ENCODE measurements at places on chromosomes 2 and 18.

DNA sequence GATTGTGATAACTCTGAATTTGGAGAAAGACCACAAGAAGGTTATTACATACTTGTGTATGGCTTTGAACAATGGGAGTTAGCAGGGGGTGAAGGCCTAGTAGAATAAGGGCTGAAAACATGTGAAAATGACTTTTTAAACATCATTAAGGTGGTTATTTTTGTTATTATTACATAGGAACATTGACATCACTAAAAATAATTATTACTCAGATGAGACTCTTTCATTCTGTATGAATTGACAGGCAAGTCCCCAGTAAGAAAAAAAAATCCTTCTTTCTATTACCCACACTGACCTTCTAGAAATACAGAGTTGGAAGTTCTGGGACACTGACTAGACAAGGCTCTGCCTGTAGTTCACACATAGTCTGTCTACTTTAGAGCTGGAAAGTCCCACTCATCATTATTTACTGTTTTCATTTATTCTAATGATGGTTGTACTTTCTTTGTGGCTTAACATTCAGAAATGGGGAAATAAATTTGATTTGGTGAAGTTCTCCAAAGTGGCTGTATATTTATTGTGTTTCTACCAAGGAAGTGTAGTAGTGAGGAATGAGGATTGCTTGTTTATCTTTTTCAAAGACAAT lies 219.6 kb upstream of the EPAS1 start:
- DNase-seq = no peak

DNA sequence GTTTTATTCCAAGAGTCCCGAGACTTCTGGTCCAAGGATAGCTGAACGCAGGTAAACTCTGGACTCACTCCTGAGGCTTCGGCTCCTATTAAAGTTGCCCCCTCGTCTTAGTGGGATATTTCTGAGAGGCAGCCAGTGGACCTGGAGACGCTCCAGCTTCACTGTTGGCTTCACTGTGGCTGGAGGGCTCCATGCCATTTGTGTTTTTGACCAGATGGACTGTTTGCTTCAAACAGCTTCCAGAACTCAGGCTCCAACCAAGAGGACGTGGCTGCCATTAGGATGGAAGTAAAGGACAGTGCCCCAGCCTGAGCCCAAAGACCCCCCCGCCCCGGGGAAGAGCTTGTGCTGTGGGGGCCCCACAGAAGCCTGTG lies 94.4 kb upstream of the LDAH start:
- DNase-seq = no peak

DNA sequence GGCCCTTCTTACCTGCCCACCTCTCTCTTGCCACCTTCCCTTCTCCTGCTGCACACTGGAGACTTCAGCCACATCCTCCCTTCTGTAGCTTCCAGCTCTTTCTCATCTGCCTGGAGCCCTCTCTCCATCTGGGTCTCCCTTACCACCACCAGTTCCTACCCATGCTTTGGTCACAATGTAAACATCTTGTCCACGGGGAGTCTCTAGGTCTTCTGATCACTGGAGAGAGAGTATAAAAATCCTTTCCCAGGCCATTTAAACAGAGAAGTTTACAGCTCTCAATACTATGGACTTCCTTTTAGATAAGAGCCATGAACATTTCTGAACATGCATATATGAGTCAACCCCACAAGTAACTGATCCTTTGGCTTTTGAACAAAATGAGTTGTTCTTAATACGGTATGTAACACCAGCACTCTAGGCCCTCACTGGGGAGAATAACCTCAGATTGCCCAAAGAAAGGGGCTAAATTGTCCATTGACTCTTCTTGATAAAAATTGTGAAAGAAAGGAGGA lies 5.8 kb downstream of the ARHGAP25 start:
- DNase-seq = no peak

- no peak for DNase-seq
These were observed 225.4 kb upstream of the SMAD2 start for GRCh38 chr18:48155856-48156255.

GRCh38 chr2:157685572-157685971 lies 56.9 kb upstream of the ACVR1C start:
- DNase-seq = no peak

DNA sequence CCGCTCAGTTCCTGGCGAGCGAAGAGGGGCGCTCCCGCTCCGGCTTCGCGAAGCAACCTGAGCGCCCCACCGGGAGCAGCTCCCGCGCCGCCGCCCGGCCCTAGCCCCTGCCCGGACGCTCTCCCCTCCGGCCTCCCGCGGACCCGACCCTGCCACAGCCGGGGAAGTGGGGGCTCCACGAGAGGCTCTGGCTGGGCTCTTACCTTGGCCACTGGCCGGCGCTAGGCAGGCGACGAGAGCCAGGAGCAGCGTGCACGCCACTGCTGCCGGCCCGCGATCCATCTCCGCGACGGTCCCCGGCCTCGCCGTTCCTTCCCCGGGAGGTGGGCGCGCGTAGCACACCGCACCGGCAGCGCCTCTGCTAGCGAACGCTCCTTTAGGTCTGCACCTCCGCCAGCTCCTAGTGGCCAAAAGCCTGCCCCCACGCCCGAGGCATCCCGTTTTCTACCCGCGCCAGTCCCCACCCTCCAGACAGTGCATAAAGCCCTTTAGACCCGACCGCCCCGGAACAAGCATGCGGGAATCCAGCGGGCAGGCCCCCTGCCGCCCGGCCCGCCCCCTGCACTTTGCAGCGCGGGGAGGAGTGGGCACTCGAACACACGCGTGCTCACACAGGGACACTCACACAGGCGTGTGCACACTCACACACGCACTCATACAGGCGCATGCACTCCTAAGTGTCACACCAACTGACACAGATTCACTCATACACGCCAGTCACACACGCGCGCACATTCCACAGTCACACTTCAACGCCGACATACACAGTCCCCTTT lies at the start of gene LRP2:
TSS of gene LRP2 (minus strand) at position 417 of the 776 bp plus-strand sequence. CDS start at position 282, 135 bp downstream.
- peak; percentile 42 for DNase-seq

DNA sequence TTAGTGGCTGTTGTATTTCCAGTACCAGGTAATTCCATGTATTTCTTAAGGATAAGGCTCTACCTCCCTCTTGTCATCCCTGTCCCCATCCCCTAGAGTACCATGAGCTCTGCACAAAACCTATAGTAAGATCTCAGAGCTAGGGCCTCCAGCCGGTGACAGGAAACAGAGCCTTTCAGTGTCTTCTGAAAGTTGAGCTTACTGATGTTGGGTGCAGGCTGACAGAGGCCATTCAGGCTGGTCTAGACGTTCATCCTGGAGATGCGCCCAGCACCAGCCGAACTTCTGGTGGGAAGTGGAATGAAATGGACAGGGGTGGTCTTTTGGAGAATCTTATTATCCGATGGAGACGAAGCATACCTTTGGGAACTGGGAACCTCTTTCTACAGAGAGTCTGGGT lies 16.7 kb upstream of the LYPD6B start:
- no peak for DNase-seq

DNA sequence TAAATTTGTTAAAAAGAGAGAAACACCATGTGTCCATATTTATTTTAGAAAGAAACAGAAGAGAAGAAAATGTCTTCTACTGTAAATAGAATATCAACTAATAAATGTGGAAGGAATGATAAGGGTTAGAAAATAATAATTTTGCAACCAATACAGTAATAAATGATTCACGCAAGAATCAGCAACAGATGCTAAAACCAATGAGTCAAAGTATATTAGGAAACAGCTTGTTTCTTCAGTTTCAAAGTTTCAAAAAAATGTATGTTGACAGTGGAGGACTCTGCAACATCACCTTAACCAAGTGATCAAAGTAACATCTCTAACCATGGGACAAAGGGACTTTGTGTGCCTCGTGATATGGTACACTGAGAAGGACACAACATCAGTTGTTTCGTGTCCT lies 147.0 kb downstream of the TWIST2 start:
- DNase-seq = no peak

GRCh38 chr2:187055463-187055862 lies 206.5 kb upstream of the ZSWIM2 start:
- no peak for DNase-seq

DNA sequence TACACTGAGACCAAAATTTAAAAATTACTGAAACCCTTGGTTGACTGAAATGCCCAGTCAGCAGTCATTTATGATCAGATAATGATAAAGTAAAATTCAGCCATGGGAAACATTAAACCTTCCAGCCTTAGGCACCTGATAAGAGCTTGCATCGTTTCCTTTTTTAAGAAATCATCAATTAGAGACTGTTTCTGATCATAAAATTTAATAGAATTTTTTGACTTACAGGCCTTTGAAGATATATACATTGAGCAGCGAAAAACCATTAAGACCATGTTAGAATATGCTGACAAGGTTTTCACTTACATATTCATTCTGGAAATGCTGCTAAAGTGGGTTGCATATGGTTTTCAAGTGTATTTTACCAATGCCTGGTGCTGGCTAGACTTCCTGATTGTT lies 99.6 kb upstream of the CSRNP3 start:
- no peak for DNase-seq

DNA sequence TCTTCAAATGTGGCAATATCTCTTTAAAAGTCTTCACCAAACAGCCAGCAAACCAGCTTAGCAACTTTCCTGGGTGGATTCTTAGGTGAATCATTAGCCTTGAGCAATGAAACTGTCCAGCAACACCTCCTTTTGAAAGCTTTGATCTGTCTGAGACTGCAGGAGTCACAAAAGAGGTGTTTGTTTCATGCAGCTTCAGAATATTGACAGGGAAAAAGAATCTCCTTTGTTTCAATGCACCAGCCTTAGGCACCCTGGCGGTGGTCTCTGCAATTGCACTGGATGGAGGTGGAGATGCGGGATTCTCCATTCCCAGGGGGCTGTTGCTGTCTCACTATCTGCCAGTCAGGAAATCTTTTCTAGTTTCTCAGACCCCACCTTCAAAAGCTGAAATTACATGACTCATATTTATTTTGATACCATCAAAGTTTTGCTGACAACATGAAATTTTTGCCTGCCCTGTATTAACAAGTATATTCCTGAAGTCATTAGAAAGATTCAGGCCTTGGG lies 76.0 kb upstream of the DSG1 start:
- DNase-seq = no peak

- peak; percentile 36 for DNase-seq
These were observed 93.5 kb downstream of the FAM124B start for GRCh38 chr2:224308272-224308911.

GRCh38 chr2:74316627-74317295 lies 26.5 kb downstream of the SLC4A5 start:
- no peak for DNase-seq

GRCh38 chr2:110680709-110681108 lies 2.8 kb upstream of the BUB1 start:
- no peak for DNase-seq

DNA sequence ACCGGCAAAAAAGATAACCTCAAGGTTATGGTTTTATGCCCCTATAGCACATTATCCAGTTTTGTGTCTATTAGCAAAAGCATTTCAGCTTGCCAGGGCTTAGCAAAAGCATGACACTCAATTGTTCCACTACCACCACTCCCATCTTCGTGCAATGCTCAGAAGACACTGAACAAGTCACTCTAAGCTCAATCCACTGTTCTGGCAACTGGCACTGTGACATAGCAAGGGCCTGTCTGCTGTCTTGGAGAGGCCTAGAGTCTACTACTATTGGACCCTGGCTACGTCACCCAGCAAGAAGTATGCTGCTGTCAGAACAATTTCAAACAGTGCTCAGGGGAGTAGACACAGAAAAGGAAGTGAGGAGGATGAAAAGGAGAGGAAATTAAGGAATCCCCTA lies 103.5 kb upstream of the PPP1CB start:
- DNase-seq = no peak

- no peak for DNase-seq
These were observed 263.9 kb downstream of the LTBP1 start for GRCh38 chr2:33210626-33211025.

- DNase-seq = no peak
These were observed 210.4 kb downstream of the TMEM163 start for GRCh38 chr2:134508391-134508790.

GRCh38 chr18:49863769-49864621 lies 50.7 kb upstream of the ACAA2 start:
- DNase-seq = no peak

DNA sequence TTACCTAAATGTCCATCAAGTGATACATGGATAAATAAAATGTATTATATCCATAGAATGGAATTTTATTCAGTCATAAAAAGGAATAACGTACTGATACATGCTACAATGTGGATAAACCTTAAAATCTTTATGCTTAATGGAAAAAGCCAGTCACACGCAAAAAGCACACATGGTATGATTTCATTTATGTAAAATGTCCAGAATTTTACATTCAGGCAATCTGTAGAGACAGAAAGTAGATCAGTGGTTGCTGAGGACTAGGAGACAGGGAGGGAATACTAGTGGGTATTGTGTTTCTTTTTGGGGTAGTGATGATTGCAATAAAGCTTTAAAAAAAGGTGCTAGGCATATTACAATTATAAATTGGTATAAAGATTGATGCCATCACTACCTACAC lies 30.7 kb upstream of the CD302 start:
- no peak for DNase-seq
